Stimulated activated CD4-positive, alpha-beta T cell treated with anti-CD3 and anti-CD28 coated beads, Interleukin-2, amount 100 ng/mL, for 24 hours (primary cell): ENCODE measurements at places on chromosomes 7 and 10.
A peak's percentile ranks its signal among the peaks of the same experiment; 100 is the strongest.

GRCh38 chr10:99460070-99460469 is 29.6 kb upstream of the GOT1 start:
- DNase-seq: no peak

DNA sequence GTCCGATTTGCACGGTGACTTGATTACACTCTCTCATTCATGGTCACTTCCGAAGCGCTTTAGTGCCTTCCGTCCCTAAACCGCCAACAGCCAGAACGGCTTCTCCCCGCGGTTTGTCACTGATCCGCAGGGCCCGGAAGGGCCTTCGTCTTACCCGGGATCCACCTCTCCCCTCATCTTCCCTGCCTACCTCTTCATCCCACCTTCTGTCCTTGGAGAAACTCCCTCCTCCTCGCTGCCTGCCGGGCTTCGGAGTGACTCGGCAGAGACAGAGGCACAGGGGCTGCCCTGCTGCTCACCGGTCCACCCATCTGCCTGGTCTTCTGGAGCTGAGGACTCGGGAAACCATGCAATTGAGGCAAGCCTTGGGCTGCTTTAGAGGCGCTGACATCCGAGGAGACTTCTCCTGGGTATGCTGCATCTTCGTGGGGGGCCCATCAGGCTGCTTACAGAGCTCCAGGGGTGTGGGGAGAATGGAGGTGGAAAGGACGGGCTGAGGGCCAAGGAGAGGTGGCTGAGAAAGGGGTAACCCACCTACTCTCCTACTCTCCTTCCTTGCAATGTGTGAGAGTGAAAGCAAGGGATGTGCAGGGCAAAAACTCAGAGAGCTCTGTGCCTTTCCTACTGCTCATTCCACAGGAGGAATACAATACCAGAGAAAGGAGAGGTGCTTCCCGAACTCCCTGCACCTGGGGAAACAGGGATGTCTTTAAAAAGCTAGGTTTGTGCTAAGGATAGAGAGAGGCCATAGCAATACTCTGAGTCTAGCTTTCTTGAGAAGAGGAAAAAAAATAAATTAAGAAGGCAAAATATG is 1.0 kb upstream of the HOXA11 start:
- DNase-seq: no peak

GRCh38 chr7:123865517-123866117 is 20.6 kb downstream of the HYAL4 start:
- DNase-seq: peak; percentile 43

DNA sequence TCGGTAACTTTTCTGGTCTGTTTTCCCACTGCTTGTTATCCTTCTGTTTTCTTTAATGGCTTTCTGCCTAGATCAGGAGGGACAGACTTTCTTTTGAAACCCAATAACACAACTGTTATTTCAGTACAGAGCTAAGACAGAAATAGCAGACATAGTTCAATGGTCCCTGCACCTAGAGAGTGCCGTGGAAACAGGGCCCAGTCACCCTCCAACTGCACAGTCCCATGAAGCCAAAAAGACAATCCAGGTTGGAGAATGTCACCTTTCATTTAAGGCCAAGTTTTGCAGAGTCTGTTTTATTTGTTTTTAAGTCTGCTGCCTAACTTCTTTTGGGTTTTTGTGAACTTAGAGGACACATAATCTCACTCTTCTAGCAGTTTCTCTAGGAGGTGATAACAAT is 2.5 kb downstream of the AIMP2 start:
- no peak for DNase-seq

DNA sequence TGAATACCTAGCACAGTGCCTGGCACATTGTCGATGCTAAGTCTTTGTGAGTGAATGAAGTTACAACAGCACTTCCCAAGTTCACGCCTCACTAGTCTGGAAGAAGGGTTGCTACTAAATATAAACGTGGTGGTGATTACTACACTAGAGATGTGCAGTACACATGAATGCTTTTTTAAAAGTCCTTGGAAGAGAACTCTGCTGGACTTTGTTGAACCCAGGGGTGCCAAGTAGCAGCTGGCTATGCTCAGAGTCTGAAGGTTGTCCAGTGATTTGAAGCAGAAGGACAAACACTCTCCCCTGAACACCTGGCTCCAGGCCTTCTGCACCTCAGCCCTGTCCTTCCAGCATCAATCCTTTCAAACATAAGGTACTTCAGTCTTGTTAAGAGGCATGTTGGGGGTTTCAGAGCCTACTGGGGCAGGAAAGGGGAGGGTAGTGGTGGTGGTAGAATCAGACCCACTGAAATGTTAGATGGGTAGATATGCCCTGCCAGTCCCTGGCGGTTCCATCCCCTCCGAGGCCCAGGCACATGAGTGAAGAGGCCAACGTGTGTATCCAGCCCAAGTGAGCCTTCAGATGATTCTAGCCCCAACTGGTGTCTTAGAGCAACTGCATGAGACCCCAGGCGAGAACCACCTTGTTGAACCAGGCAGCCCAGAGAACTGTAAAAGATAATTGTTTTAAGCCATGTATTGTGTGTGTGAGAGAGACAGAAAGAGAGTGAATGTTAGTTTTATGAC is 94.4 kb downstream of the TAX1BP1 start:
- no peak for DNase-seq

- DNase-seq: no peak
These were observed 53.7 kb upstream of the DOCK1 start for GRCh38 chr10:126851414-126852108.

- DNase-seq: no peak
These were observed 222.5 kb upstream of the PITRM1 start for GRCh38 chr10:3395041-3395440.

- DNase-seq: no peak
These were observed 15.7 kb upstream of the FLNC start for GRCh38 chr7:128814499-128814898.

GRCh38 chr7:32500922-32501341 is 5.6 kb downstream of the AVL9 start:
- no peak for DNase-seq

- DNase-seq: no peak
These were observed 407.4 kb downstream of the KCNMA1 start for GRCh38 chr10:77230194-77230593.

DNA sequence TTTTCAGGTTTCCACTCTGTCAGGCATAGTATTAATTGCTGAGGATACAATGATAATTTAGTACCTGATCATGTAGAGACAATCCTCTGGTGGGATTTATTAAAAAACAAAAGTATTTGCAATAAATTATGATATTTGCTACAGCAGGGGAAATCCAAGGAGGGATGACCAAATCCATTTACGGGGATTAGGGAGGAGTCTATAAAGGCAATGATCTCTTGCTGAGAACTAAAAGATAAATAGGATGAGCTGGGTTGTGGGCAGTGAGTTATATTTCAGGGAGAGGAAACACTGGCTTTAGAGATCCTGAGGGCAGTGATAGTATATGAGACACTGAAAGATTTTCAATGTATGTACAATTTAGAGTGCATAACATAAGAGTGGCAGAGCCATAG is 305.5 kb downstream of the GPR37 start:
- DNase-seq: no peak

GRCh38 chr10:32125023-32125422 is 68.8 kb upstream of the KIF5B start:
- no peak for DNase-seq

- DNase-seq: peak; percentile 32
These were observed 459 bp downstream of the CYCS start for GRCh38 chr7:25124465-25125136.

DNA sequence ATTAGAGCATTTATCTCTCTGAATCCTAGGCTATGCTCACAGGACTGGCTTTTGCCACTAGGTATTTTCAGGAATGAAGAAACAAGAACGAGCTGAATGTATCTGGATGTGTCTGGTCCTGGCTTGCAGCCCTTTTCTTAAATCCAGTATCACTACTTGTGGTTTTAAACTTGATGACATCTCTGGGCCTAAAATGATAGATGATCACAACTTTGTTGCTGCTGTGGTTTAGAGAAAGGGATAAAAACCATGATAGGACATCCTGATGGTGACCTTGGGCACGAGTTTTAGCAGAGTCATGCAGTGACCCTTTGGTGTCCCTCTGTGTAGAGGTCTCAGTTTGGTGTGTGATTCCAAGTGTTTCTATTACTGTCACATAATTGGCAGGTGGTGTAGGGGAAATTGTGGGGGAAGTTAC is 31.7 kb upstream of the SEMA3C start:
- no peak for DNase-seq

- DNase-seq: no peak
These were observed 58.9 kb downstream of the CFAP46 start for GRCh38 chr10:132883391-132883881.
